ENCODE measurements at places on chromosomes 13 and 19. TPM values are rescaled to one million over a fixed set of nuclear protein-coding genes. Genes with fewer than 3 reads are reported as not detected.
A peak's percentile ranks its signal among the peaks of the same experiment; 100 is the strongest.

- DNase-seq = no peak
Observed at GRCh38 chr19:31675193-31675913, 326.1 kb upstream of the TSHZ3 start.

GPR12 gene
- 0.23 TPM for polyA plus RNA-seq

MEDAG gene
- polyA plus RNA-seq = 7.4 TPM

- peak; percentile 30 for DNase-seq
Observed at GRCh38 chr13:65095161-65096082, 2134.7 kb downstream of the PCDH9 start.

DNA sequence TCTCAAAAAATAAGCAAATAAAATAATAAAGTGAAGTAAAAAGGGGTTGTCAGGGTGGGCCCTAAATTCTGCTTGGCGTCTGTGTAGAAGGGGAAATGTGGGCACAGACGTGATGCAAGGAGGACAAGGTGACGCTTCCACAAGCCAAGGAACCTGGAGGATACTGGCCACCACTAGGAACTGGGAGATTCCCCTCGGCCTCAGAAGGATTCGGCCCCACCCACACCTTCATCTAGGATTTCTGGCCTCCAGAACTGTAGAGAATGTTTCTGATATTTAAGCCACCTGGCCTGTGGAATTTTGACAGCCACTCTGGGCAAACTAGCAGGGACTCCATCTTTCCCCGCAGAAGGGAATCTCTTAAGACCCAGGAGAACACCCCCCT lies 1.1 kb downstream of the PLEKHJ1 start:
- no peak for DNase-seq

DNA sequence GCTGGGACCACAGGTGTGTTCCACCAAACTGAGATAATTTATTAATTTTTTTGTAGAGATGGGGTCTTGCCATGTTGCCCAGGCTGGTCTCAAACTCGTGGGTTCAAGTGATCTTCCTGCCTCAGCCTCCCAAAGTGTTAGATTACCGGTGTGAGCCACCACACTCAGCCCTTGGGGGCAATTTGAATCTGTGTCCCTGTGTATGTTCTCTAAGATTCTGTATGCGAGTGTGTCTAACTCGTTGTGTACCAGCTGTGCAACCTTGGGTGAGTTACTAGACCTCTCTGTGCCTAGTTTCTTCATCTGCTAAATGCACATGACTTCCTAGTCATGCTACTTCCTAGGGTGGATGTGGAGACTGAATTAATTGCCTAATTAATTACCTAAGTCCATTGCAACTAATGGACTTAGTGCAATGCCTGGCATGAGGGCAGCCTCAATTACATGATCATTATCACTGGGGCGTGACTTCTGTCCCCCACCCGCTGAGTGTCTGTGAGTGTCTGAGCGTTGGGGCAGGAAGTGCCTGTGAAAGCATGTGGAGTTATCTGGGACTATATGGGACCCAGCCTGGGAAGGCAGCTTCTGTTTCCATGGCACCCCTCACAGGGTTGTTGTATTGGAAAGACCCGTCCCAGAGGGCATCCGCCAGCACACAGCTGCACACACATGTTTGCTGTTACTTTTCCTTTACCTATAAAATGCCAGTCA lies 1.8 kb upstream of the NCCRP1 start:
- DNase-seq = no peak

GRCh38 chr13:80477661-80478443 lies 136.9 kb upstream of the SPRY2 start:
- no peak for DNase-seq

Data from hindlimb muscle (tissue), 1 donor.